ENCODE measurements at places on chromosomes 1 and 21.
A peak's percentile ranks its signal among the peaks of the same experiment; 100 is the strongest.

GRCh38 chr1:239912471-239912870 lies 179.2 kb upstream of the FMN2 start:
- peak; percentile 27 for DNase-seq

- DNase-seq, result no peak
These were observed 118.0 kb downstream of the IER5 start for GRCh38 chr1:181206513-181206912.

DNA sequence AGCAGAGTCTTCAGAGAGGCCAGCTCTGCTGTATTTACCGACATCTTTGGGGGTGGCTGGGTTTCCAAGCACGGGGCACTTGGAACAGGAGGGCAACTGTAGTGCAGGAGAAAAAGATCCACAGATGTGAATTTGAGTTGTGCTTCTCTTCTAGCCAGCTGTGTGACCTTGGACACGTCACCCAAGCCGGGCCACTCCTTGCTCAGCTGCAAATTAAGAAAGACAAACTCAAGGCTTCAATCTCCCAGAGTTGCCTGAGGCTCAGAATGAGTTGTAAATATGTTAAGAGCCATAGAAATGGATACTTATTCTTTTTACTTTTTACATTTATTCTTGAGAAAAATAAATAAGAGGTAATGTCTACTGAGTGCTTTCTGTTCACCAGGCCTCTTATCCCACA lies 24.3 kb downstream of the GRIK3 start:
- no peak for DNase-seq

GRCh38 chr1:154837034-154837671 lies 32.9 kb downstream of the KCNN3 start:
- peak; percentile 50 for DNase-seq

GRCh38 chr1:160127865-160128523 lies 12.4 kb downstream of the ATP1A2 start:
- no peak for DNase-seq

DNA sequence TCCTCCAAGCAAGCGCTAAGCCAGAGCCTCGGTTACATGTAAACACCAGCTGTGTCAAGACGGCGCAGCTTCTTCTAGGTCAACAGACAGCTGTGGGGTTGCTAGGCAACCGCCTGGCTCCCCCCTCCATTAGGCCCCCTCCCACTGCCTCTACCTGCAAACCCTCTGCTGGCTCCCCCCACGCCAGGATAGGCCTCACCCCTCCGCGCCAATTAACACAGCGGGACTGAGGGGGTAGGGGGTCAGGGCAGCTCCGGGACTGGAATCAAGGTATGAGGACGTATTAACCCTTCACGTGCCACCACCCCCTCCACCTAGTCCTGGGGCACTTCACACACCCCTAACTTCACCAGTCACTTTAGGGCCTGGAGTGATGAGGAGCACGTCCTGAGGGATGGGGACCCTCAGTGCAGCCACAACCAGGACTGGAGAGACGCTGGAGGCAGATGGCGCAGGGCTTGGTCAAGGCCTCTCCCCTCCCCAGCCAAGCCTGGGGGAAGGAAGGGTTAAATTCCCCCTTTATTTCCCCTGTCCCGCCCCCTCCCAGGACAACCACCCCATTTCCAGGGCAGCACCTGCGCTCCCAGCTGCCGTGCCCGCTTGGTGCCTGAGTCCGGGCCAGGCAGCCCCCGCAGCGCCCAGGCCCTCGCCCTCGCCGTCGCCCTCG lies 37.4 kb upstream of the WASF2 start:
- DNase-seq, result peak; percentile 94

Data from kidney (tissue), 22 donors.